Muscle of arm (tissue), 14 donors: ENCODE measurements at places on chromosomes 5 and 9. TPM values are rescaled to one million over a fixed set of nuclear protein-coding genes. Genes with fewer than 3 reads are reported as not detected.

- DNase-seq = no peak
These were observed 255.2 kb upstream of the CD180 start for GRCh38 chr5:67451640-67452279.

GPR21 gene
- not detected for polyA plus RNA-seq

- DNase-seq = no peak
These were observed 12.2 kb downstream of the CXXC5 start for GRCh38 chr5:139660105-139660922.

- no peak for DNase-seq
These were observed 84.3 kb downstream of the CAMSAP1 start for GRCh38 chr9:135823036-135823435.

DNA sequence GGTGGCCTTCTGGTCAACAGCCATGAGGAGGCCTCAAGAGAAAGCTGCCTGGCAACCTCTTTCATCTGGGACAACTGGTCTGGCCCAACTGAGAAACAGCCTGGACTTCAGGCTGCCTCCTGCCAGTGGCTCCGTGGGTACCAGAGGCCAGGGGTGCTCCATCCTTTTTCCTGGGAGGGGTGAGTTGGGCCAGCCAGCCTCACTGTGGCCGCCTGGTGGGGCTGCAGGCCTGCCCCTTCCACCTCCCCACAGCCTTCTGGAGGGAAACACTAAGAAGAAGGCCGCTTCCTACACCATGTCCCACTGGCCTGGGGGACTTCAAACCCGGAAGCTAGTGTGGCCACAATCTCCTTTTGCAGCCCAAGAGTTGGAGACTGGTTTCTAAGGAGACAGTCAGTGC is 13.8 kb upstream of the NKD2 start:
- DNase-seq = no peak

- no peak for DNase-seq
These were observed 78.0 kb downstream of the CFAP77 start for GRCh38 chr9:132487980-132488535.

- DNase-seq = no peak
These were observed 6.1 kb upstream of the NRG2 start for GRCh38 chr5:140049205-140049604.

DNA sequence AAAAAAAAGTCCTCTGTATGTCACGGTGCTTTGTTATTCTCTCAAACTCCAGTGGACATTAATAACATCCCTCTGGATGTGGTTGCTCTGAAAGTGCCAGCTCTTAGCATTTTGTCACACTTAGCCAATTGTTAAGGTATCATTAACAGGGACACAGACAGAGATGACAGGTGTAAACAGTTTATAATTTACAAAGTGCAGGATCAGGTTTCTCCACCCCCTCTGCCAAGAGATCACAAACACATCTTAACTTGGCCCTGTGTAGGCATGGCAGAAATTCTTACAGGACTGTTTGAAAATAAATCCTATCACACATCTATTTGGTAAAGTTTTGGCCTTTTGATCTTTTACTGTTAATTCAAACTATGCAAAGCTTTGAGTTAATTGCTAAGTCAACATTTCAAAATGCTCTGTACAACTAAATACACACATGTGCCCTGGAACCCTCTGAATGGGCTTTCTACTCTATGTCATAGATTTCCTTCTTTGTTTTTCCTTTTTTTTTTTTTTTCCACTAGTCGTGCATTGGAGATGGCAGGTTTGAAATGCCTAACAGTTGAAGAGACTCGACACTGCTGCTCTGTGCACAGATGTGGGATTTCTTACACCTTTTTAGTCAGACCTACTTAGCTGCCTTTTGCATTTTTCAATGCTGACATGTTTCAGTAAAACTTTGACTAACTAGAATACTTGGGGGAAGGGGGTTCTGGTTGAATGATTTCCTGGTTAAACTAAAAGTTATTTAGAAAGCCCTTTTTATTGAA is 41.7 kb downstream of the SEMA6A start:
- no peak for DNase-seq

DNA sequence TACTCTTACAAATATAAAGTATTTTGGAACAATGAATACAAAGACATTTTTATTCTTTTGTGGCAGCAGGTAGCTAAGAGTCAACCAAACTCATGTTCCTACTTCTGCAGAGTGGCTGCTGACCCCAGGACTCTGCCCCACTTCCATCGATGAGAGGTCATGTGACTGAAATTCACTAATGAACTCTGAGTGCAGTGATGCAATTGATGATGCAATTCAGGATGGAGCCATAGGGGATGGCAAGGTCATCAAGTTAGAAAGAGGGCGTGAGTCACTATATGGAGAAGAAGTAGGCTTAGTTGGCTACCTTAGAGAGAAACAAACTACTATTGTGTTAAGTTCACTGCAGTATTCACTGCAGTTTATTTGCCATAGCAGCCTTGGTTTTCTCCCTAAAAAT is 340.4 kb downstream of the CTNND2 start:
- no peak for DNase-seq

SPINK13 gene
- not detected for polyA plus RNA-seq

DNA sequence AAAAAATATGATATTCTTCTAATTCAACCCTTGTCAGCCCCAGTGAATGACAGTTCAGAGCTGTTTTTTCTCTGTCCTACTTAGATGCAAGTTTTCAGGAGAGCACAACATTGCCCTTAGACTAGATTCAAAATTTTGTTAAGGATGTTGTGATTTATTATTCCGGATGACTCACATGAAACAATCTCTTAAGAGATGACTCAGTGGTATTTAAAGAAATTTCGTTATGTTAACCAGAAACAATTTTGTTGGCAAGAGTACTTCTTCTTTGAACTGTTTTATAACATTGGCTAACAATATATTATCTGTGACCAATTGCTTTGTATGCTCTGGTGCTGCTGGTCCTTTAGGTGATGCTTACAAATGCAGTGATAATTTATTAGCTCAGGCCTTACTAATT is 132.0 kb downstream of the IZUMO3 start:
- DNase-seq = no peak

FCHO2 gene
- polyA plus RNA-seq = not detected
